ENCODE measurements at places on chromosomes 1 and 21.

- DNase-seq, result no peak
Measured at GRCh38 chr1:201429736-201430501, 8.4 kb upstream of the TNNI1 start.

DNA sequence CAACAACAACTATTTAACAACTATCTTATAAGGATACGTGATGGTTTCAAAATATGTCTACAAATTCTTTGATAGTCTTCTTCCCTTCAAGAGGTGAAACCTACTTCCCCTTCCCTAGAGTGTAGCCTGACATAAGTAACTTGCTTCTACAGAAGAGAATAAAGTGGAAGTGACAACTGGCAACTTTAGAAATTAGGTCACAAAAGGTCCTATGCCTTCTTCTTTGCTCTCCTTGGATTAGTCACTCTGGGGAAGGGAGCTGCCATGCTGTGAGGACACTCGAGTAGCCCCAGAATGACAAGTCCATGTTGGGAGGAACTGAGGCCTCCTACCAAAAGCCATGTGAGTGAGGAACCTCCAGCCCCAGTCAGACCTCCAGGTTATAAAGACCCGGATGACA lies 19.2 kb downstream of the EFCAB14 start:
- DNase-seq, result no peak

DNA sequence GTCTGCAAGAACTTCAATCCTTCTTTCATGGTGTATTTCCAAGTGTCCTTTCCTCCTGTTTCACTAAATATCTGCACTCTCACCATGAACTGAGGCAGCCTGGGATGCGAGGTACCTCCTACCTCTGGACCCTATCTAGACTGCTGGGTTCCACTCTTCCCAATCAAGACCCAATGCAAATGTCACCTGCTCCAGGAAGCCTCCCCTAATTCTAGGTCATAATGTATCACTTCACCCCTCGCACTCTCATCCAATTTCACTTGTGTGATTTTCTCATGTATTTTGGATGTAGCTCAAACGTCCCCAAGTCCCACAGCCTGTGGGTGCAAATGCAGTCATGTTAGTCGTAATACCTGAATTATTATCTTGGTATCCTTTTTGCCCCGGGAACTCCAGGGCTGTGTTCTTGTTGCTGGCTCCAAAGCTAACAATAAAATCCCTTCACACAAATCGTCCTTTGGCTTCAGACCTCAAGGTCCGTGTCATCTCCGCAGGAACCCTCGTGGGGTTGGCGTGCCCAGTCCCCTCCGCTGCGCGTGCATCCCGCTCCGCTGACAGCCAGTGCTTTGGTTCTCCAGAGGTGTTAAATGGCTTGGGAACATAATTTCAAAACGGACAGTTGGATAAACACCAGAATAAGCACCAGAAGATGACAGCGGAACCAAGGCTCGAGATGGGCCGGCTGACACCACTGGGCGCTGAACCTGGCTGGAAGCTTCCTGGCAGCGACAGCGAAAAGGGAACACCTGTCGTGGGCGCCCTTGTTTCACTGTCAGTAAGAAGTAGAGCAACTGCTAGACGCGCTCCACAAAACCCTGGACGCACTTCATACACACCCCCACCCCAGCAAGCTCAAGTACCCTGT lies 1.0 kb upstream of the BACH1 start:
- DNase-seq, result no peak

GRCh38 chr1:164910671-164911070 lies 351.7 kb downstream of the PBX1 start:
- no peak for DNase-seq

- no peak for DNase-seq
Measured at GRCh38 chr21:14684071-14684470, 138.0 kb upstream of the SAMSN1 start.

DNA sequence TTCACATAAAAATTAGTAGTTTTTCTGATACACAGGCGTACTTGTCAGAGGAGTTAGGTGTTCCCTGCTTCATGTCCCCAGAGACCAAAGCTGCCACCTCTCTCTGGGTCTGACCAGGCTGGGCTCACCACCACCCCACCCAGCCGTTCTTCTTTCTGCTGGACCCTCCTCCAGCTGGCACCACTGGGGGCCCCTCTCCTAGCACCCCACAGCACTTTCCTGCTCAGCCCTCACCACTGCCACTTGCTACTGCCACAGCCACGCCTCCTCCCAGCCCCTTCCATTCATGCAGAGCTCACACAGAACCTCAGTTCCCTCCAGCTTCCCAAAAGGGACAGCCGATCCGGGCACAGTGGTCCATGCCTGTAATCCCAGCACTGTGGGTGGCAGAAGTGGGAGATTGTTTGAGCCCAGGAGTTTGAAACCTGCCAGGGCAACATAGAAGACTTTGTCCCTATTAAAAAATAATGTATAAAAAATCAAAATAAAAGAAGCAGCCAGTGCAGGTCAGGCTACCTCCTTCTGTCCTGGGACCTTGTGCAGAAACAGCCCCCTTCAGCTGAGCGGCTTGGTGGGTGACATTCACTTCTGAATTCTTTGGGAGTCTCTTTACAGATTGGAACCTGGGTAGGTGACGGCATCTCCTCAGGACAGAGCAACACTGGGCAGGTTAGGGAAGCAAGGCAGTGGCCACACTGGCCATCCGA lies 208.3 kb downstream of the TOMM20 start:
- DNase-seq, result no peak

DNA sequence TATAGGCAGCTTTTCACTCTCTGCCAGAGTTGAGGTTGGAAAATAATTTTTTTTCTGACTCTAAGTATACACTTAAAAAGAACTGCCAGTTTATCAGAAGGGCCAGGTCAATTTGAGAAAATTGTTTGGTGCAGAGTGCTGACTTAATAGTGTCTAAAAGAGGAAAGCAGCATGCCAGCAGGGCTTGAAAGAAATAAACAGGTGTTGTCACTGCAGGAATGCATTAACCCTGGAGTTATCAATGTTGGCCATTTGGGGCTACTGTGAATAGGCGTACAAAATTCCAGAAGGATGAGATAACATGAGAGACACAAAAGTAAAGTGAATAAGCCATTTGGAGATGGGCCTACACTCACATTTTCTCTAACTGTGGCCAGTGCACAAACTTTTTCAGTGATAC lies 220.6 kb upstream of the PLD5 start:
- DNase-seq, result no peak

DNA sequence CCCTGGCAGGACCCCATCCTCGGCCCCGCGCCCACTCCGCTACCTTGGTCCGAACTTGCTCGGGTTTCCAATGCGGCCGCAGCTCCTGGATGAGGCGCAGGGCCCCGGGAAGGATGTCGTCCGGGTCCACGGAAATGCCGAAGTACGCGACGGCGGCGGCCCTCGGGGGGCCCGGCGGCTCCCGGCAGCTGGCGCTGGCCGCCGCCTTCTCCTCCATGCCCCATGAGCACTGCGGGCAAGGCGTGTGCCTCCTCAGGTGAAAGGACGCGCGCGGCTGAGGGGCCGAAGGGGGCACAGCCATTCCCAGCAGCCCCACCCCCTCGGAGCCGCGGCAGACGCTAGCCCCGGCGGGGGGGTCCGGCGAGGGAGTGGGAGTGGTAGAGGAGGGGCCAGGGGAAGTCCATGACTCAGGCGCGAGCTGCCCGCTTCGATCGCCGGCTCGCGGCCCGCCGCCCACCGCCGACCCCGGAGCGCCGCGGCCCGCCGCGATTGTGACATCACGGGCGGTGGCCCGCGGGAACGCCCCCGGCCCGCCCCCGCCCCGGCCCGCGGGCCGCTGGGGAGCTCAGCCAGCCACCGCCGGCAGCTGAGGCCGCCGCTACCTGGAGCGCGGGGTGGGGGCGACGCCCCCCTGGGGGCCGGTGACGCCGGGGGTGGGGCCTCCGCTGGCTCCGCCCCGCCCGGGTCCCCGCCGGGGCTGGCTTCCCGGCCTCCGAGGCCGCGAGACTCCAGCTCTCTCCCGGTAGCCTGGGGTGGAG lies at the start of gene ETNK2:
Gene ETNK2, minus strand, starts transcription at position 493 of the 758 bp plus-strand sequence. Its CDS starts 192 bp downstream, at position 301.
- peak; percentile 17 for DNase-seq

DNA sequence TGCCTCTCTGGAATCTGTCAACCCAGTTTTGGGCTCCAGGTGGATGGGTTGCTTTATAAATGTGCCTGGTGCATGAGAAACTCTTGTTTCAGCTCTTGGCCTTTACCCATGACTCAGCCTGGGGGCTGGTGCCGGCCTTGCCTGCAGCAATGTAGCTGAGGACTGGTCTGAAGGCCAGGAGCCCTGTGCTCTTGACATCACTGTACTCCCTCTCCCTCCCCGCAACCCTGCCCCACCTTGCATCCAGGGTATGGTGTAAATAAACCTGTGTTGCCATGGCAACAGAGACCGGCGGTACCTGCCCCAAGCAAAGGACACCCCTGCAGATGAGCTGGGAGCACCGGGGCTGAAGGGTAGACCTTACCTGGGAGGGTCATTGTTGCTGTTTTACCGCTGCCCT lies 13.3 kb downstream of the FAM151A start:
- no peak for DNase-seq

- DNase-seq, result no peak
Measured at GRCh38 chr1:31733389-31734219, 29.8 kb upstream of the COL16A1 start.

DNA sequence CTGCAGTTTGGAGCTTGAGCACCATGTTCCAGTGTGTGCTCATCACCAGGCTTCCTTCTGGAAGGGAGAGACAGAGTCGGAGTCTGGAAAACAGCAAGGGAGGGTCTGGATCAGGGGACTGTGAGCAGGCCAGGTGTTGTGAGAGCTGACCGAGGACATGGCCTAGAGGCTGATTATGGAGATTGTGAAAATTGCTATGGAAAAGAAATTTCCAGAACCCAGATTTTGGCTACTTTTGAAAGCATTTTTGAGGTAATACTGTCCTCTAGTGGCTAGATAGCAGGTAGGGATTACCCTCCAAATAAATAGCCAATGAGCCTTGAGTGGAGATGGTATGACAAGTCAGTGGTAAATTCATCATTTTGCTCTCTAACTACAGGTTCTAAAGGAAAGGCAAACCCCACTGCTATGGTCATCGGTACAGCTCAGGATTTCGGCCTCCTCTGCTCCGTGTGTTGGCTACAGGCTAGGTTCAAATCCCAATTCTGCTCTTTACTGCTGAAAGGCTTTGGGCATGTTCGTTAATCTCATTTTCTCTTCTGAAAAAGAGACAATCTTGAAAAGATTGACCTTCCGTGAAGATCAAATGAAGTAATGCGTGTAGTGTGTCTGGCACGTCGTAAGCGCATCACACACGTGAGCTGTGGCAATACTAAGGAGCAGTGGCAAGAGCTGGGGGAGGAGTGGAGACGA lies 1.0 kb upstream of the HAO2 start:
- peak; percentile 28 for DNase-seq

GRCh38 chr1:160171354-160171753 lies 19.0 kb upstream of the CASQ1 start:
- no peak for DNase-seq

DNA sequence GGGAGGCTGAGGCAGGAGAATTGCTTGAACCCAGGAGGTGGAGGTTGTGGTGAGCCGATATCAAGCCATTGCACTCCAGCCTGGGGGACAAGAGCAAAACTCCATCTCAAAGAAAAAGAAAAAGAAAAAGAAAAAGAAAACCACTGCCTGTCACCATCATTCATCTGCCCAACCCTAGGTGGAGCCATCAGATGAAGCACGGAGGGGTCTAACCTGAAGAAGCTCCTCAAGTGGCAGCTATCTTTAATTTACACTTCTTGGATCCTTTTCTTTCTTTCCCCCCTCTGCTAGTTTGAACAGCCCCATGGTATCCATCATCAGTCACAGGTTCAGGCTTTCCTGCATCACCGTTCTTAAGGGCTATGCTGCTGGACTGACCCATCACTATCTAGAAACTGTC lies 57.0 kb downstream of the PLEKHA6 start:
- DNase-seq, result no peak

DNA sequence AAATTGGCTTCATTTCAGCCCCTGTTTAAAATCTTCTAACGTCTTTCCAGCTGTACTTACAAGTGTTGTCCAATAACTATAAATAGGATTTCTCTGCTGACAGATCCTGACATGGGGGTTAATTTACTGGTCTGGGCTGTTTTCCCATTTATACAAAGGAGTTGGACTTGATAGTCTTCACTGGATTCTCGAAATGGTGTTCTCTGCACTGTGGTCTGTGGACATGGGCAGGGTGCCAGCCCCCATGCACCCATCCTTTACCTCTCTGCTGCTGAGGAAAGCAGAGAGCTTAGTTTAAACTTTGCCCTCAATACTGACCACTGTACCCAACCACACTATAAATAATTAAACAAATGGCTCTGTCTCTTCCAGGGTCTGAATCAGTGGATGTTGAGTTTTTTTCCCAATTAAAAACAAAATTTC lies 5.2 kb downstream of the DIO1 start:
- DNase-seq, result peak; percentile 74

DNA sequence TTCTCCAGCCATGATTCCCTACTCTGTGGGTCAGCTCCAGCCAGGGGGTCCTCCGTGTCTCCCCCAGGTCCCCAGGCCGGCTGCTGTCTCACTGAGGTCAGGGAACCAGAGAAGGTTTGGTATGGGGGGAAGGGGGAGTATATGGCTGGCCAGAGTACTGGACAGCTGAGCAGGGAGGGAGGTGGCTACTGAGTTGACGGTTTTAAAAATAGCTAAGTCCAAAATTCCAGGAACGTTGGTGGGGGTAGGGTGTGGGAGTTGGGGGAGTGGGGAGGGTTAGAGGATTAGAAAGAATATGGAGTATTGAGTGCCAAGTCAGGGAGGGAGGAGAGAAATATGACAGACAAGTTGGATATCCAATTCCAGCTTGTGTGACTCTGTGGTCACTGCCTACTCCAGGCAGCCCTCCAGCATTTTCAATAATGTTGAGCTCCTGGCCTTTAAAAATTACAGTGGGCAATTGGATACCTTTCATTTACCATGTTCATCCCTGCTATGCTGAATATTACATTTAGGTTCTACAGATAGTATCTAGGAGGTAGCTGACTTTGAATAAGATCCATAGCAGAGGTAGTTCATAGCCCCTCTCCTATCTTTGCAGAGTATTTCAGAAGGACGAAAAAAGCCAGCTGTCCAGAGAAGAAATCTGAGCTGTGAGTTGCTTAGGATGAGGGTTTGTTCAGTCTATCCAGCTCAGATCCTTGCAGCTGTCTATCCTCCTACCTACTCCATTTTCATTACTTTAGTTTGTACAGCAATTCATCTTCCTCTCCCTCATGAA lies at the start of gene HJV:
Gene HJV, minus strand, starts transcription at position 114 of the 781 bp plus-strand sequence. CDS start 1,504 bp downstream, outside the sequence.
- DNase-seq, result no peak

- peak; percentile 34 for DNase-seq
Measured at GRCh38 chr1:32773018-32773763, 44.0 kb downstream of the YARS1 start.

DNA sequence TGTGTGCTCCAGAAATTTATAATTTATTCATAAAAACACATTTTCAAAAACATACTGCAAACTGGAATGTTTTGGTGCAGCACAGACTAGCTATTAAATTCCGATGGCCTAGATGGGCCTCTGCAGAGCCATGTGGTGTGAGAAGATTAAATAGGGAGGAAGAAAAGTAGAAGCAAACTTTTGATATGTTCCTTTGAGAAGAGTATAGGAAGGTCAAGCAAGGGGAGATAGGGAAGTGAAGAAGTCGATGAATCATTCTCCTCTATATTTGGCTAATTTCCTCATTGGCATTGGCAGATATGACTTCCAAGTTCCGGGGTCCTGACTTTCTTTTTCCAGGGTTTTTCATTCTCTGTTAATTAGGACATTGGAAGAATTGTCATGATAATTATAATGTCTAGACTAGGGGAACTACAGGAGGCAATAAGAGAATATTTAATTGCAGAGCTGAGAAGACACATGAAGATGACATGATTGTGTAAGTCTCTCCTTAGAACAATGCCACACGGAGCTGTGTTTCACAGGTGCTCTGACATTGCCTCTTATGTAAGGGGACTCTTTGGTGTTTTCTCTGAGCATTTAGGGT lies 19.3 kb upstream of the ZNF326 start:
- no peak for DNase-seq
